ENCODE measurements at places on chromosomes 6 and 20.

DNA sequence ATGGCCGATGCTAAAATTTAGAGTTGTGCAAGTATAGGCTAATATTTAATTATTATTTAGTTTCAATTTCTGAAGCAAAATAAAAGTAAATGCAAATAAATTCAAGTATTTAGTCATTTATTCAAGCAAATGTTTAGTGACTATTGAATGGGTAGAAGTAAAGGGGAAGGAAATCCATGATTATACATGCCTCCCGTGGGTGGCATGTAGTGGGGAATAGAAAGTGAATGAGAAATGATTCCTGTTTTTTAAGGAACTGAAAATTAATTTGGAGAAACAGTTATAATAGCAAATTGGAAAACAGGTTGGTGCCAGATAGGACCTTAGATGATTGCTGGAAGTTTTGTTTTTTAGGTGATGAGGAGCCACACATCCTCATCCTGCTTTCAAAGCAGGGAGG, 35.4 kb downstream of the FAM229B start:
- DNase-seq, result no peak

GRCh38 chr6:39076623-39077535, 28.3 kb downstream of the GLP1R start:
- DNase-seq, result no peak

- no peak for DNase-seq
Observed at GRCh38 chr6:29567541-29567940, 8.0 kb upstream of the UBD start.

DNA sequence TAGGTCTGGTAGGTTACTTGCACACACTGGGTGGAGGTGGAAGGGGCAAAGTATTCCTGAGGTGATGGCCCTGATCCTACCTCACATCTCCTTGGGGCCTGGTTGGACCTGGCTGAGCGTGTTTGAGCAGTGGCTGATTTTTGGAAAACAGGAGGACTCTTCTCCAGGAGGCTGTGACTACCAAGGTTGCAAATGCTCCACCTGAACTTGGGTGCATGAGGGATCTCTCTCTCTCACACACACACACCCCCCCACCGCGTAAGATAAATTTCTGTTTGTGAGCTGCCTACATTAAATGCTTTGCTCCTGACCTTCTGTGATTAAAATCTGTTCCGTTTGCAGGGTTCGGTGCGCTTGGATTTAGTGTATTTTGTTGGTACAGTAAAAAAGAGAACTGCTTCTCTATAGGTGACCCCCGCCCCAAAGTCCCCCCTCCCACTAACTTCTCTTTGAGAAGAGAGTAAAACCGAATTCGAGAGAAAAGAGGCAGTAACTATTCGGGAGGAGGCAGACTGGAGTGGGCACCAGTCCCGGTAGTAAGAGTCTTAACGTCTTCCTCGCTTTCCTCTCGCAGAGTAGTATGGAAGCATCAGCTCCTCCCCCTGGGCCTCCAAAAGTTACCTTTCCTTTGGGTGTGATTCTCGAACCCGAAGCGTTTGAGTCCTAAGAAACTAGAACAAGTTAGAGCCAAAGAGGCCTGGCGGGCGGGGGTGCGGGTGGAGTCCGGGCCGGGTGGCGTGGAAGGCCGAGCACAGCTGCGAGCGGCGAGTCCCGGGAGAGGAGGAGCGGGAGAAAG, 585 bp upstream of the DSE start:
- no peak for DNase-seq

- no peak for DNase-seq
Observed at GRCh38 chr20:10513931-10514575, 78.9 kb downstream of the SLX4IP start.

- no peak for DNase-seq
Observed at GRCh38 chr20:35370751-35371150, 41.0 kb downstream of the UQCC1 start.

DNA sequence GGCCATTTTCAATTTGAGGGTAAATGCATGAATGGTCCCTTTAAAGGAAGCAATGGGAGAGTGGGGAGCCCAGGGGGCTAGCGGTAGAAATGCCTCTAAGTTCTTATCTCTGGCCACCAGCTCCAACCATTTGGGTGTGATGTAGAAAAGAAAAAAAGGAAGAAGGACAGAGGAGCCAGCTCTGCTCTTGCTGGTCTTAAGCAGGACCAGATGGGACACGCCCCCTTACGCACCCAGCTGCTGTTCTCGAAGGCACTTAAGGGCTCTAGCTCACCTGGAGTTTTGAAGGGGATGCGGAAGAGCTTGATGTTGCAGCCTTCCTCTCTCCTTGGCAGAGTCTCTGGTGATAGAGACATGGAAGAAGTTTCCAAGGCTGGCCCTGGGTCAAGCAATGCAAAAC, 59.5 kb upstream of the RNF144B start:
- DNase-seq, result no peak

- peak; percentile 24 for DNase-seq
Observed at GRCh38 chr6:151391471-151392413, at the start of gene ZBTB2. Gene ZBTB2 (minus strand): TSS chr6:151391559. CDS start chr6:151373637, 17,922 bp downstream.

DNA sequence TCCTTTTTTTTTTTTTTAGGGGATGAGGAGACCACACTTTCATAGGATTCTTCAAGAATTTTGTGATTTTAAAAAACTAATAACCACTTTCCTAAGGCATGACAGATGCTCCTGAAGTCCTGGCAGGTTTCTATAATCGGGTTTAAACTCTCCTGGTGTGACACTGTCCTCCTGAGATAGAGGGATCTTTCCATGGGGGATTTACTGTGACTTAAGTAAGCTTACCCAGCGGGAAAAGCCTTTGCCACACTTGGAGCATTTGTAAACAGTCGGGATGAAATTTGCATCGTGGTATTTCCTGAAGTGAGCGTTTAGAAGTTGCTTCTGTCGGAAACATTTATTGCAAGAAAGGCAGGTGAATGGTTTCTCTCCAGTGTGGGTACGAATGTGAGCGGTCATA, 16.6 kb downstream of the CTCFL start:
- no peak for DNase-seq

DNA sequence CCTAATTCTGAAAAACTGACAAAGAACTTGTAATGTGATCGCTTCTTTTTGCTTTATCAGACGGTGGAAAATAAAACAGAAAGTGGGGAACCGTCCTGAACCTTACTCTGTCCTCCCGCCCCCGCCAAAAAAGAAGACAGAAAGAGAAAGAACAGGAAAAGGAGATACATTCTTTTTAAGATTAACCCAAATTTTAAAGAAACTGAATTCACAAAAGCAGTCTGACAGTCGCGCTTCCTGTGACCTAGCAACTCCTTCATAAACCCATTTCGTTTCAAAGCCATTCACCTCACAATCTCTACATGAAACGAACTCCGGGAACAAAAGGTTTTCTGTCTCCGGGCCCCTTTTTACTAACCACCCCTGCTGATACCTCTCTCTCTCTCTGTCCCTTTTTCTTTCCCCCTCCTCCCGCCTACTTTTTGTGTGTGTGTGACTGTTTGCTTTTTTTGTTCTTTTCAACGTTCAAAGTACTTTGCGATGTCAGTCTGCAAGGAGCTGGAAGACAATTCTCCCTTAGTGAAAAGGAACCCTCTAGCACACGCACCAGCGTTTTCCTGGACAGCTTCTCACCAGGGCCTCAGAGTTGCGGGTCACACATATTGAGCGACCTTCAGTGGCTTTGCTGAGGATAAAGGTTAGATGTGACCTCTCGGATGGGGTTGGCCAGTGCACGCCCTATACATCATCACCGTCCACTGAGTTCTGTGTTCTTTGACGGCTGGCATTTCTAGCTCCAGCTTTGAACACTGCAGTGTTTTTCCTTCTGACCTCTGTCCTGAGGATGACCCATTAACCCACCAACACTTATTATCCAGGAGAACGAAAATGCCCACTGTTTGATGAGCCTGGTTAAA, 530 bp upstream of the NEDD9 start:
- no peak for DNase-seq

DNA sequence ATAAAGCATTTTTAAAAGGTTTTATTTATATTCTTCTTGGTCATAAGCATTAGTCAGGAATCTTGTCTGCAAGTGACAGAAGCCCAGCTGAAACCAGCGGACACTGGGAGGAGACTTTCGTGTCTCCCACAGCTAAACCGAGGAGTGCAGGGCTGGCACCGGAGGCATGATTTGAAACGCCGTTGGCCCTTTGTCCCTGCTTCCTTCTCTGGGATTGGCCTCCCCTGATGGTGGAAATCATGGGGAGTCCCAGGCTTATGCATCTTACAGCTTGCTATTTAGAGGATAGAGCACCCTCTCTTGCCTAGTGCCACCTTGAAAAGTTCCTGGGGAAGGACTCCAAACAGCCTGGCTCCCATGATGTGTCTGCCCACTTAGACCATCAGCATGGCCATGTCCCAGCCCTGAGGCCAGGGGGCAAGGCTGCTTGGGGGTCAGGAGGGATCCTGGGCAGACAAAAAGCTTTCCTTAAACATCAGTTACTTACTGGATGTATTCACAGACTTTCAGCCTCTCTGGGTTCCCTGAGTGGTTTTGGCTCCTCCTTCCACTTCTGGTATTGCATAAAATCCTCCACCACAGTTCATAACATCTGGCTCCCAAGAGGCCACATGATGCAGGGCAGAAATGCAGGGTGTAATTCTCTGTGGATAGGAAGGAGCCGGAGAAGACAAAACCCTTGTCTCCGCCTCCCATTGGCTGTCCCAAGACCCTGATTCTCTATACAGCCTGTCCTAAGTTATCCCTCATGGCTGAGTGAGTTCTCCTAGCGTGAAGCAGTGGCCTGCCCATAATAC, 49.3 kb upstream of the INSM1 start:
- no peak for DNase-seq

DNA sequence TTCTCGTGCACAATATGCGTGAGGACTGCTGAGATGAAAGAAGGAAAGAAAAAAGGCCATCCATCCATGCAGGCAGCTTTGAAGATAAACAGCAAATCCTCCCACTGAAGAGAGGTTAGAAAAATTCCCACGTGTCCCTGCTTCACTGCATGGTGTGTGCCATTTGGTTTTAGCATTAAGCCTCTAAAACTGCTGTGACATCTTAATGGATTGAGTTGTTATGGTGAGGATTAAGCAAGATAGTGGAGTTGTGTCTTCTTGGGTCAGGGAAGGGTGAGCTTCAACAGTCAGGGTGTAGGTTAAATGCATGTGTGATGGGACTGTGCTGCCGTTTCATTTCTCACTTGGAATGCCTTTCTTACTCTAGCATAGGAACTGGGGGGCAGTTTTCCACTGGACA, 50.5 kb downstream of the ZNF831 start:
- DNase-seq, result no peak

- no peak for DNase-seq
Observed at GRCh38 chr6:8888468-8888867, 453.1 kb upstream of the SLC35B3 start.

GRCh38 chr6:69106511-69106910, 471.4 kb downstream of the ADGRB3 start:
- no peak for DNase-seq

DNA sequence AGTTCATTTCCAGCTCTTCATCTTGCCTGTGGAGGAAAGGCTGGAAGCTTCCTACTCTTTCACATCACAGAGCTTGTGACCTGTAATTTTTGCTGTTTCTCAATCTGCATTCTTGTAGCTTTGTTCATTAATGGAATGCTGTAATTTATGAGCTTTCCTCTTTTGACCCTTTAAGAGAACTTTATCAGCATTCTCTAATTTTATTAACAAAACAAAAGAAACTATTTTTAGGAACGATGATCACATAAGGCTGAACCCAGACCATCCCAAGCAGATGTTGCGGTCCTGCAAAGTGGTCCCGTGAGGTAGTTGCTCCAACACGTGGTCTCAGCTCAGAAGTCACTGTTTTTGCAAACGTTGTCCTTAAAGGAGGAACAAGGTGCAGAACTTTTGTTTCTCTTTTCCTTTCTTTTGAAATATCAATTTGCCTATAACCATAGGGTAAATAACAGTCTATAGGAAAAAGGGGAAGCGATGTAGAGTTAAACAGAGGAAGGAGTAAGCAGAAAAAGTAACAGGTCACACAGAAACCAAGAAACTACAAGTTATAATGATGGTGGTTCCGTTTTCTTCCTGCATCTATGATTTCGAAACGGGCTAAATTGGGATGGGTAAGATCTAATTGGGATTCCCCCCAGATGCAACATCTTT, 121.3 kb upstream of the PHACTR1 start:
- DNase-seq, result no peak

GRCh38 chr6:169702840-169703246, 917 bp downstream of the C6orf120 start:
- DNase-seq, result no peak

GRCh38 chr6:90368601-90369000, 72.0 kb upstream of the BACH2 start:
- DNase-seq, result no peak

DNA sequence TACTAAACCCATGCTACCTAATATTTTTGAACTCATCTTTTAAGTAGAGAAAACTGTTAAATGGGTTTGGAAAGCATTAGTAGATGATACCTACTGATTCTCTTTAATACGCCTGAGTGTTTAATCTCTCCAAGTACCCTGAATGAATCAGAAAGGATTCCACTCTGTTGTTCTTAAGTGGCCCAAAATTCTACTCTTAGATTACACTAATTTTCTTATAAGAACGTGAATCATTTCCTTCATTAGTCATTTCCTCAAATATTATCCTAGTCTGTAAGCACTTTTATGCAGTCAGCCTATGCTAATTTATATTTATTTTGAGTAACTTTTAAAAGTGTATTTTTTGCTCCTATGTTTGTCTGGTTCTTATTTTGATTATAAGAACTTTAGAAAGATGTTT, 380.0 kb downstream of the BTBD9 start:
- DNase-seq, result no peak

DNA sequence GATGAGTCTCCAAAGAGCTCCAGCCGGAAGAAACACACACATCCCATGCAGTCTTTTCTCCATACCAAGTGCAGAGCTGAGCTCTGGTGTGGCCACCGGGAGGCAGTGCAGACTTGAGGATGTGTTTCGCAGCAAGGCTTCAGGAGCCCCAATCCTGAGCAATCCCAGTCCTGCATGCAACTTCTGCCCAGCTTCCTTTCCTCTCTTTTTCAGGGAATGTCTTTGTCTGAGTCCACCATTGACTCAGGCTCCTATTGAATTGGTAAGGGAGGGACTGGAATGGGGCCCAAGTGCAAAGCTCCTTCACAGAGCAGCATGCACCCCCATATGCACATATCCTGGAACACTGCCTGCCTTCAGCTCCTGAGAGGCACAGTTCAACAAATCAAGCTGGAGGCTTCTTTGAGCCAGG, 50.5 kb upstream of the ASIP start:
- DNase-seq, result peak; percentile 22

- DNase-seq, result no peak
Observed at GRCh38 chr6:109424946-109425345, 15.5 kb downstream of the PPIL6 start.

DNA sequence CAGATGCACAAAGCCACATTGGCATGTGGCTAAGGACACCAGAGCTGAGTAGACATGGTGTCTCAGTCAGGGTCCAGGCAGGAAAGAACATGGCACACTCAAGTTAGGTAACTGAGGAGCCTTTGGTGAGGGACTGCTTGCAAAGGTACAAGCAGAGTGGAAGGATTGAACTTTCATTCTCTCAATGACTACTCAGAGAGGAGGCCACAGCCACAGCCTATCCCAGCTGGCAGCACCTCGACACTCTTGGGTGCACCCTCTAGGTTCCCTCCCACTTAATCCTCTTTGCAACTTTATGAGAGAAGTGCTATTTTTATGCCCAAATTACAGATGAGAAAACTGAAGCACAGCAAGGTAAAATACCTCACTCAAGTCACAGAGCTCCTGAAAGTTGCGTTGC, 73.4 kb downstream of the ISM1 start:
- DNase-seq, result no peak

Data from stimulated activated CD4-positive, alpha-beta T cell treated with anti-CD3 and anti-CD28 coated beads, TNF-alpha, amount 100 ng/mL, for 48 hours (primary cell).